ENCODE measurements at places on chromosomes 5 and 9. TPM values are rescaled to one million over a fixed set of nuclear protein-coding genes. Genes with fewer than 3 reads are reported as not detected.

DNA sequence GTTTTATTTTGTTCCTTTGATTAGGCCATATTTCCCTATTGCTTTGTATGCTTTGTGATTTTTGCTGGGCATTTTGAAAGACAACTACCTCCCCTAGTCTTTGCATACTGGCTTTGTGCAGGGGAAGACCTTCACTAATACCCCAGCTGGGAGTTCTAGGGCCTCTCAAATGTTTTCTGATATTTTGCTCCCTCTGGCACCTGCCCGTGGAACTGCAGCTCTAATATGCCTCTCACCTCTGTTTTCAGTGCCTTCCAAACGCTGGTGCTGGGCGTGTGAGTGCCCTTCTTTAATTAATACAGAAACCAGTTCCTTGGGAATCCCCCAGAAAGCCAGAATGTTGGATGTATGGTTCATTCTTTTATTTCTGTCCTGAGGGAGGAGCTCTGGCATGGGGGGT, 204.5 kb downstream of the COMMD10 start:
- DNase-seq: no peak

DNA sequence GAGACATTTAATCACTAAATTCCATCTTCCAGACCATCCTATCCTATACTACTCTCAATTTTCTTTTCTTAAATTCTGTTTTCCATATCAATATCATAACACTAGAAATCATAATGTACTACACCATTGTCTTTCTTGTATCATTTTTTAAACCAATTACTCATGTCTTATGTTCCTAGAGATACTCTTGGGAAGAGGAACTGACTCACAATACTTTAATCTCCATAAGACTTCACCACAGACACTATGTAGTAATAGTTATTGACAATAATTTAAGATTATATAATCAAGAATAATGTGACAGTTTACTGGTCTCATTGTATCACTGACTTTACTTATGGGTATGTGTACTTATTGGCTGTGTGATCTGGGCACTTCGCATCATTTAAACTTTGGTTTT, 43.8 kb downstream of the PCDHGC5 start:
- DNase-seq: no peak

Gene SLC4A9
- total RNA-seq: not detected

Gene LYSMD3
- total RNA-seq: 21.1 TPM

DNA sequence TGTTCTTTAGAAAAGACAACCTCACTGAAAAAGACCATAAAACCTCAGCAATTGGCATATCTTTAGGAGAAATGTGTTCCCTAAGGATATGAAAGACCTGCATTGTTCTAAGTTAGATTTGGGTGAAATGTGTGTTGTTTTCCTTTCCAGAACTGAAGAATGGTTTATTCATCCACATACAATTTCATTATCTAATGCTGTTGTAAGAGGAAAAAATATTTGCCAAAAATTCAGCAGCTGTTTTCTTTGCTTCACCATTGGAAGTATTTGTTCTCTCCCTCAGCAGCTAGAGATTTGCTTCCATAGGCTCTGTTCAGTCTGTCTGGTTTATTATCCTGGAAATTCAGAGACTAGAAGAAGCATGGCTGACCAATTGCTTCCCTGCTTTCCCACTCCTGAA, 150.9 kb downstream of the ISOC1 start:
- DNase-seq: no peak

Gene C5orf46
- not detected for total RNA-seq

Gene POMT1
- total RNA-seq: 23.5 TPM

- no peak for DNase-seq
These were observed 1.7 kb upstream of the FAM163B start for GRCh38 chr9:133610845-133611244.

- no peak for DNase-seq
These were observed 152.3 kb downstream of the OLFM1 start for GRCh38 chr9:135239769-135240141.

DNA sequence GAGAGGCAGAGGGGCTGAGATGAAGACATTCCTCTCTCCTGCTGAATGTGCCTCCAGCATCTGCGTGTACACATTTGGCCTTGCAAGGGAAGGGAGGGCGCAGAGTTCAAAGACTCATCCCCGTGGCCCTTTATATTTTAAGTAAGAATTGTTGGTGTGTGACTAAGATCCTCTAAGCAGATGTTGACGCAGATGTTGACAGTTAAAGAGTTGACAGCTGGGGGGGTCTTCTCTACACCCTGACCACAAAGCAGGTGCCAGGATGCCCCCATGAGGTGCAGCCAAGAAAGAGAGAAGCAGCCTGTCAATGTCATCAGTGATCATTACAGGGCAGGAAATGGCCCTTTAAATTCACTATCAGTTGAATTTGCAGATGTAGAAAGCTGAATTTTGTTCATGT, 262.9 kb downstream of the IRX1 start:
- no peak for DNase-seq

DNA sequence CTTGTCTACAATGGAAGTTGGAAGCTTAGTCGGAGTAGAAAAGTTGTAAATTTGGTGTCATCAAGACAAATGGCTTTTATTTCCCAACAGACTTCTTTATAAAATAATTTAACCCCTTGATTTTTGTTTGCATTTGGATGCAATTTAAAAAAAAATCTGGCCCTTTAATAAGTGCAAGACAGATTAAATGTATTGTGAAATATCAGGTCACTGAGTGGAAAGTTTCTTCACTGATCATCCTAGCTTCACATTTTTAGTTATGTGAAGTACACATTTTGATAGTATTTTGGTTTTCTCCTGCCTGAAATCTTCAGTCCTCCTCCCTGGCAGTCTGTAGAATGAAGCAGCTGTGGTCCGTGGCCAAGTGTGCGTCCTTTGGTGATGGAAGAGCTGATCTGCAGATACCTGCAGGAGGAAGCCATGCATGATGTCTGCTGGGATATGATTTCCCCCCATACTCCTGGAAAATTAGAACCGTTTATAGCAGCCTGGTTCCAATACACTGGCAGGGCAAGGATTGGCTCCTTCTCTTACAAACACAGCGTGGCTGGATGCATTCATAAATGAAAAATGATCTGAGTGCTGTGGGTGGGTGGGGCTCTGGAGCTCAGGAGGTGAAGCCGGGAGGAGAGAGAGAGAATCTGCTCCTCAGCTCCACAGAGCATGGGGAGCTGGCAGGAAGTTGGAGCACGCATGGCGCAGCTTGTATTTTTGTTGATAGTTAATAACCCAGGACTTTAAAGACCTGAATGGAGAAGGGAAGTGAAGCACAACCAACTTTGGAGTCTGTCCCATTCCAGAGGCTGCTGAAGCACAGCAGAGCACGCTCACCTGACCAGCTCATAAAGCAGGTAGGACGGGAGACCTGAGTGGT, 238.4 kb downstream of the GOLPH3 start:
- no peak for DNase-seq

Gene PPP3R2
- total RNA-seq: not detected

Gene ISL1
- total RNA-seq: not detected

DNA sequence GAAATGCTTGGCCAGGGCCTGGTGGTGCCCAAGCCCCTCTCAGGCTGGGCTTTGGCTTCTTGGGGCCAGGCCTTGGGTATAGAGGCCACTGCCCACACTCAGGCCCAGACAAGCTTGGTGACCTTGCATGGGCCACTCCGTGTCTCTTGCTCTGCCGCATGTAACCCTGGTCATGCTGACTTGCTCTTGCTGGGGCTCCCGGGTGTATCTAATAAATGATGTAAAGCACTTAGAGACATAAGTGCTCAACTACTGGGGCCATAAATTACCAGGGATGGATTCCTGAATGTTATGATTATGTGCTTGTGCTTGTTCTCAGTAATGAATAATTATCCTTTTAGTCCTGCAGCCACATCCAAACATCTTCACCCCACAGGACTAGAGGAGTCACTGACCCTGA, 54.0 kb downstream of the C5orf15 start:
- no peak for DNase-seq

GRCh38 chr5:20556115-20556763, 568.2 kb upstream of the CDH18 start:
- DNase-seq: no peak

GRCh38 chr9:23830929-23831730, 5.1 kb upstream of the ELAVL2 start:
- DNase-seq: no peak

DNA sequence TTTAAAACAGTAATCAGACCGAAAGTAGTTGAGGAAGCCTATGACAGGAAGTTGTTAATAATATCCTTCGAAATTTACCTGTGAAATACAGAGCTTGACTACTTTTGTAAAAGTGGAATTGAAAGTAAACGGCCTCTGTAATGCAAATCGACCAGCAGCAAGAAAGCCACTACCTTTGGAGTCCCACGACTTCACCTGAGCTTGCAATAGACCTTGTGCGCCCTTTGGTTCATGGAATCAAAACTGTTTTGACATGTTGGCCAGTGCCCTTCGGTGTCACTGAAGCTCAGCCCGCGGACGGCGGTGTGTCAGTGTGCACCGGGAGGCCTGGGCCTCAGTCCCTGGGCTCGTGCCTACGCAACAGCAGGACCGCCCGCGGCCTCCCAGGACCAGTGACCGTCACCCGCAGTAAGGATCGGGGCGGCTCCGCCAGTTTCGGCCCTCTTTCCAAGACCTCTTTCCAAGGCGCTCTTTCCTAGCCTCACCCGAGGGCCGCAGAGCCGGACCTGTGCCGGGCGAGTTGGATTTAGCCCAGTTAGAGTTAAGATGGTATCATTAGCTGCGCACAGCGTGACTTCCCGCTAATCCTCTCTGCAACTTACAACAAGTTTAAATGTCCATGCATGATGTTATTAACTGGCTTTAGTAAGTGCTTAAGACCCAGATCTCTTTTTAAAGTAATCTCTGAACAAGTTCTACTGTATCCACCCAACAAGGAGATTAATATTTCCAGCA, 223.3 kb downstream of the MEF2C start:
- no peak for DNase-seq

GRCh38 chr9:110048403-110048975, 159.5 kb downstream of the C9orf152 start:
- peak; percentile 52 for DNase-seq

DNA sequence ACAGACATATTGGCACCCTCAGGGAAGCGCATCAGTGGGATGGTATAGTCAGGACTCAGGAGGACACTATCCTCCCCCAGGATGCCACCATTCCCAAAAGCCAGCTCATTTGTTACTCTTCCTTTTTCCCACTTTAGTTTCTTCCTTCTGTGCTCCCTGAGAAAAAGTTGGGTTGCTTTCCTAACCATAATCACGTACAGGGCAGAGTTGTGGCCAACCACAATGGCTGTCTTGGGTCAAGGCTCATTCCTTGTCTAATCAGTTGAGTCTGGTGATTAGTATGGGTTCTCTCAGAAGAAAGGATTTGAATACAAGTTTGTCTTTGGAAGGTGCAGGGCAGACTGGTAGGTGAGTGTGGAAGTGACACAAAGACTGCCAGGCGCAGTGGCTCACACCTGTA, 26.6 kb upstream of the ATP6V1G1 start:
- no peak for DNase-seq

DNA sequence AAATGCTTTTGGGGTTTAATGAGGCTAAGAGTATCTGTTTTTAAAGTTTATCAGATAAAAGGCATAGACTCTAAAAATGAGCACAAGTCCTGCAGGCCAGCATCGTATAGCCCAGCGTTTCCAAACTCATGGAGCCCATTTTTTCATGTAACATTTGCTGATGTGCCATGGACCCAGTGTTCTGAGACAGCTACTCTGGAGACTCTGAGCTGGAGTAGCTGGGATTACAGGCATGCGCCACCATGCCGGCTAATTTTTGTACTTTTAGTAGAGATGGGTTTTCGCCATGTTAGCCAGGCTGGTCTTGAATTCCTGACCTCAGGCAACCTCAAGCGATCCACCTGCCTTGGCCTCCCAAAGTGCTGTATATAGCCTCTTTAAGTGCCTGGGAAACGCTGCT, 15.8 kb downstream of the GLRX start:
- no peak for DNase-seq

DNA sequence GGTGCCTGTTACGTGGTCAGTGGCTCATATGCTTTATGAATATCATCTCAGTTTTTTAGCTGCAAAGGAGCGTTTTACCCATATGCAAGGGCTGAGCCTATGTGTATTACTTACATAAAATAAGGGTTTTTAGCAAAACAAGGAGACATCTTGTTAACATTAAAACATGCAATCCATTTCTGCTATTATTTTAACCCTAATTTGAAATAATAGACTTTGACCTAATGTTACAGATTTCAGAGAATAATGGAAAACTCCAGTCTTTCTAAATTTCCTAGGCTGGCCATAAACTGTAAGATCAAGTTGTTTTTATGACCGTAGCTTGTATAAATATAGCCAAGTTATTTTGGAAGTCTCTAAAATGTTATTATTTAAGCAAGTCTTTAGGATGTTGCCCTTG, 121.1 kb upstream of the SEMA6A start:
- no peak for DNase-seq

Gene WDR31
- 1.4 TPM for total RNA-seq

GRCh38 chr5:117568622-117569021, 994.0 kb upstream of the SEMA6A start:
- no peak for DNase-seq

DNA sequence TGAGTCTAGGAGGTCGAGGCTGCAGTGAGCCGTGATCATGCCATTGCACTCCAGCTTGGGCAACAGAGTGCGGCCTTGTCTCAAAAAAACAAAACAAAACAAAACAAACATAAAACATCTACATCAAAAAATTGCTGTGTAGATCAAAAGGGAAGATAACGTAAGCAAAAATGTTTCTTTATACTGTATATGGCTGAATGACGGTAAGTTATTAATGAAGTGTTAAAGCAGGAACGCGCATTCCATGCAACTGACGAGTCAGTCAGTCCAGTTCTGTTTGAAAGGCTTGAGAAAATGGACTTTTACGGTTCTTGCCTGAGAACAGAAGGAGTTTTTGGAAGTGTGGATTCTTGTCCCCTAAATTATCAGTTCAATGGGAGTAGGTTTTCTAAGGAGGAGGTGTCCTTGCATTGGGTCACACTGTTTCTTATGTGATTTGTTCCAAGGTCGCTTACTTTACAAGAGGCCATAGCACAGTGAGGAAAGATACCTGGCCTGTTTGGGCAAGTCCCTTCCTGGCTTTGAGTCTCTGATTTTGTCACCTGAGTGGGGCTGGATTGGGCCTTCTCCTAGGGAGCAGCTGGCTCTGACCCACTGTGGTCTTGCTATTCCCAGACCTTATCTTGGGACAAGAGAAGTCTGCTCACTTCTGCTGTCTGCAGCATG, 6.6 kb upstream of the PTGS1 start:
- no peak for DNase-seq

GRCh38 chr9:127132375-127132774, 9.9 kb upstream of the ANGPTL2 start:
- DNase-seq: no peak

Gene MARVELD2
- 0.09 TPM for total RNA-seq

DNA sequence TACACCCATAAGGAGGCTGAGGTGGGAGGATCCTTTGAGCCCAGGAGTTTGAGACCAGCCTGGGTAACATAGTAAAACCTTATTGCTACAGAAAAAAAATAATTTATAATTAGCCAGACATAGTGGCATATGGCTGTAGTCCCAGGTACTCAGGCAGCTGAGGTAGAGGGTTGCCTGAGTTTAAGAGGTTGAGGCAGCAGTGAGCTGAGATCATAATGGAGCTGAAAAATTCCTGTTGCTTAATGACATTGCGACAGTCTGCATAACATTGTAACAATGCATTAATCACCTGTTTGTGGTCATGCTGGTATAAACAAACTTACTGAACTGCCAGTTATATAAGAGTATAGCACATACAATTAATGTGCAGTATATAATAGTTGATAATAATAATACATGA, 214.2 kb downstream of the TRIM32 start:
- no peak for DNase-seq
